ENCODE measurements at places on chromosomes 1 and 21.

DNA sequence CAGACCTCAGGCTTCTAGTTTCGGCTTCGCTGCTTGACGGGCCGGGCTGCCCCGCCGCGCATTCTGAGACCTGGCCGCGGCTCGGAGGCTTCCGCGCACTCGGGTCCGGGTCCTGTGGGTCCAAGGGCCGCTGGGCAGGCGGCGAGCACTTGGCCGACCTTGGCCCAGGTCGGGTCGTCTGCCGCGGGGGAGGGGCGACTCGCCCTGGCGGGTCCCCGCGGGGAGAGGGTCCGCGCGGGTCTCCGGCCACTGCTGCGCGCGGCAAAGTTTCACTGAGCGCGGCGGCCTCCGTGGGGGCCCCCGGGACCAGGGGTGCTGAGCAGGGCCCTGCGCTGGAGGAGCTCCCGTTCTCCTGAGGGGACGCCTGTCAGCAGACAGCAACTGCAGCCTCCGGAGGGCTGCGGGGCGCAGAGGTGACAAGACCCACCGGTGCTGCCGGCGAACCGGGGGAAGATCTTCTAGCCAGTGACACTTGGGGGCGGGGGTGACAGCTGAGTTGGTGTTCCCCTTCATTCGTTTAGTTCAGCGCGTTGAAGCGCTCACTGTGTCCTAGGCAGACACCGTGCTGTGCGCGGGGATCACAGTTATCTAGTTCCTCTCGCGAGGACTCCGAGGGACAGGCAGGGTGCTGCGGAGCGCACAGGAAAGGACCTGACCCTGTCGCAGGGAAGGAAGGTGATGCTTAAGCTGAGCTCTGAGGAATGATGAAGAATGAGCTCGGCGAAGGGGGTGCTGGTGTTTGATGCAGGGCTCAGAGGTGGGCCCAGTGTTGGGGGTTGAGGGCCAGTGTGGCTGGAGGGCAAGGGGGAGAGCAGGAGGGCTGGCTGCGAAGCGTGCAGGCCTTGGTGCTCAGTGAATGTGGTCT lies 725 bp downstream of the MTFR1L start:
- DNase-seq, result peak; percentile 76

GRCh38 chr1:9093581-9093980 lies 24.1 kb upstream of the SLC2A5 start:
- DNase-seq, result no peak

DNA sequence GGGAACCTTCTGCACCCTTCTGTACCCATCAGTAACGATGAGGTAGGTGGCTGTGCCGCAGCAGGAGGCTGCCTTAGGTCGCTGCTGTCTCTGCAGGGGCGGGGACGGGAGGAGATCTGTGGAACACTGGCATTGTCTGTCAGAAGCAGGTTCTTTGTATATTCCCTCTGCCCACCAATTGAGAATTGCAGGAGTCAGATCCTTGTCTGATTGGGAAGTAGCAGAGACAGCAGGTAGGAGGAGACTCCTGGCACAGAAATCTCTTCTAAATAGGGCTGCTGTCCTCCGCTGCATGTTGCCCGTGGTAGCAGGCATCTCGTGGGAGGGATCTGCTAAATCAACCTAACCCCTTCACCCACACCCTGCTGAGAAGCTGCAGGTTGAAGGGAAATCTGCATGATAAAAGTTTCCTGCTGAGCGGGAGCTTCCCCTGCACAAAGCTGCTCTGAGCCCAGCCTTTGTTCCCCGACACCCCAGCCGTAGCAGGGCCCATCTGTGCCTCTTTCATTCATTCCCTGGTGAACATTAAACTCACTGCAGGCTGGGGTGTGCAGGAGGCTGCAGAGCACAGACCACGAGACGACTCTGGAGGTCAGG lies 15.9 kb downstream of the SARS1 start:
- DNase-seq, result no peak

- DNase-seq, result no peak
Measured at GRCh38 chr21:38476385-38476784, 21.9 kb downstream of the ERG start.

- no peak for DNase-seq
Measured at GRCh38 chr1:228992907-228993535, 257.7 kb downstream of the RHOU start.

DNA sequence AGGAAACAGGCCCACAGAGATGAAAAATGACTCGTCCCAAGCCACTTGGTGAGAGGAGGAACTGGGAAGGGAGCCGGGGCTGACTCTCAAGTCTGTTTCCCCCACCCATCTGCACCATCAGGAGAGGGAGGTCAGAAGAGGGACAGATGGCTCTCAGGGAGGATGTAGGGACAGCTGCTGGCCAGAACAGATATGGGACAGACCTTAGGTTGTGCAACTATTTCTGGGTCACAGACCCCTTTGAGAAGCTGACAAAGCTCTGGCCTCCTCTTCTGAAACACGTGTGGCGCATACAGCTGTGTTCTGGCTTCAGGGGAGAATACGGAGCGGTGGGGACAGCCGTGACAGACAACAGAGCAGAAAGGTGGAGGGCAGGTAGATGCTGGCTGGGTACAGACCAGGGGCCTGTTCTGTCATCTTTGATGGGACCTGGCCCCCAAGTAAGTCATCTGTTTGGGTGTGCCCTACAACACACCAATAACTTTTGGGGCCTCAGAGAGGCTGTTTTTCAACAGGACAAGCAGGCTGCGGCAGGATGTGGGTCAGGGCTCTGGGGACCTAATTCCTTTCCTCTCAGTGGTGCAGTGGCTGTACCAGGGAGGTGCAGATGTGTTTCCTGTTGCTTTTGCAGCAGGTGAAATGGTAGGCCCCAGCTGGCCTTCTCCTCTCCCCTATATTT lies 7.3 kb downstream of the SH3BGRL3 start:
- no peak for DNase-seq

GRCh38 chr1:30410153-30410851 lies 313.1 kb downstream of the MATN1 start:
- no peak for DNase-seq

DNA sequence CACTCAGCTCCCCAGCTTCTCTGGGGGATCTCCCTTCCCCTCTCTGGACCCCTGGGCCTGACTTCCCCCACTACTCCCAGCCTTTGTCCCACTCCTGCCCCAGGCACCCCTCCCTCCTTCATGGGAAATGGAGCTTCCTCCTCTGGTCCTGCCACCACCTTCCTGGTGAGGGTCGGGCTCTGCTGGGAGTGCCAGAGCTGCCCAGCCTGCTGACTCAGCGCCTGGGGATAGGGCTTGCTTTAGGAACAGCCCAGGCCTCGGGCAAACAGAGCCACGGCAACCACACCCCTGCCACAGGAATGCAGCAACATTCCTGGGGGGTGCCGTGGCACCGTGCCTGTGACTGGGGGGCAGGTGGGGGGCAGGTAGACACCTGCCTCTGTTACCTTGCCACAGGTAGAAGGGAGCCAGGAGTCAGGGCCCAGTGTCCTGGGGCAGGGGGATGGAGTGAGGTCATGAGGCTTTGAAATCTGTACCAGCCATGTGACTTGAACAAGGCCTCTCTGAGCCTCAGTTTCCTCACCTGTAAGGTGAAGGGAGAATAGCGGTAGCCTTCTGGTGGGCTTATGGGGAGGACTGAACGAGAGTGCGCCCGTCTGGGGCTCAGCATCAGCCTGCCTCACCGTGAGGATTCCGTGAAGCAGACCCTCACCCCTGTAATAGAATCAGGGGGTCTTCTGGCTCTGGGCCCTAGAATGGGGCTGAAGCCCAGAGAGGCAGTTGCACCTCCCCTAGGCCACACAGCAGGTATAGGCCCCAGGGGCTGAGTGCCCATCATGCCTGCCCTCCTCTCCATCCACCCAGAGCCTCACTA lies 17.8 kb upstream of the EPHA2 start:
- peak; percentile 58 for DNase-seq

GRCh38 chr1:20666804-20667203 lies 5.6 kb upstream of the DDOST start:
- DNase-seq, result no peak

DNA sequence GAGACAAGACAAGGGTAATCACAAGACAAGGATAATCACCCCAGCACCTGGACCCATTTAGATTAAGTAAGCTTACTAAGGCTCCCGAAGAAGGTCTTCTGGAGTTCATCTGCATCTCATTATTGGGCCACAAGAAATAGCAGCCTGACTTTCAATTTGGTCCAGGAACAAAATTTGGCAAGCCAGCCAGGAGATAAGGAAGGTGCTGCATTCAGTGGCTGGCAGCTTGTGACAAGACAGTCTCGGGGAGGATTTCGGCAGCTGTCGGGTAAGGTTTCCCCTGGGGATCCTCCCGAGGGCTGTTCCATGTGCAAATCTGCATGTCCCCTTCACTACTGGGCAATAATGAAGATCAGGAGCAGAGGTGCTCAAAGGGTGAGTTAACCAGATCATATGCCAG lies 195.2 kb downstream of the FCRL5 start:
- no peak for DNase-seq

DNA sequence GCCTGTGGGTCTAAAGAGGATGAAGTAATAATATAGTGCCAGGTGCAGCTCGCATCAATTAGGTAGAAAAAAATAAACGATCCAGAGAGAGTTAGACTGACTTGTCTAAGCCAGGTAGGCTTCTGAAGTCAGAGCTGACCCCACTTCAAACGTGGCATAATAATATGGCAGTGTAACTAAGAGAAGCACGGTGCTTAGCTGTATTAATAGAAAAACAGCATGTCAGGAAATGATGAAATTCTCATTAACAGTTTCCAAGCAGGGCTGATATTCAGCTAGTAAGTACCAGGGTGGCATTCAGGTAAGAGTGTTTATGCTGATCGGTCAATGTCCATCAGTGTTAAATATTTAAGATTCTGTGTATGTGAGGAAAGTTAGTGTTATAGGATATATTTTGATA lies 145.8 kb upstream of the SAMSN1 start:
- DNase-seq, result no peak

DNA sequence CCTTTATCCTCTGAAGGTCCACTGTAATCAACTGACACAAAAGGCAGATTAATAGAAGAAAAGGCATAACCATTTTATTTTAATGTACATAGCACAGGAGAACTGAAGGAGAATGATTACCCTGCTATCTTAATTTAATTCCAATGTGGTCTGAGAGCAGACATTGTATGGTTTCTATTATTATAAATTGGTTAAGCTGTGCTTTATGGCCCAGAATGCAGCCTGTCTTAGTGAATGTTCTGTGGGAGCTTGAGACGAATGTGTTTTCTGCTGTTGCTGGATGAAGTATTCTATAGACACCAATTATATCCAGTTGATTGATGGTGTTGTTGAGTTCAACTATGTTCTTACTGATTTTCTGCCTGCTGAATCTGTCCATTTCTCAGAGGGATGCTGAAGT lies 25.0 kb upstream of the SLC2A1 start:
- no peak for DNase-seq

- DNase-seq, result no peak
Measured at GRCh38 chr1:180961622-180962021, 48.9 kb downstream of the KIAA1614 start.

DNA sequence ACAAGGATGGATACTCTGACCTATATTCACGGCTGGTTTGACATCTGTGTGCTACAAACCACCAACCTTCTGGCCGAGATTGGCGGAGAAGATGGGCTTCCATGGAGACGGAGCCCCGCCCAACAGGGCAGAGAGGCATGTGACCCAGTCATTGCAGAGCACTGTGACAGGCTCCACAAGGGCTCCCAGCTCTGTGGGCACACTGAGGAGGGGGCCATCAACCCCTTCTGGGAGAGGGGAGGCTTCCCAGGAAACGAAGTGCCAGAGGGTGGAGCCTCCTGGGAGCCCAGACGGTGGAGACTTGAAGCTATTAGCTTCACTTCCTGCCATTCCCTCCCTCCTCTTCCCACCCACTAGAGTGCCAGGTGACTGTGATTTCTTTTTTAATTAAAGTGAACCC lies 71.6 kb upstream of the IFFO2 start:
- no peak for DNase-seq

- no peak for DNase-seq
Measured at GRCh38 chr1:107964336-107965109, 457 bp downstream of the VAV3 start.

All from trophoblast cell (in vitro differentiated cells and primary cell).